ENCODE measurements at places on chromosomes 6 and 20. TPM values are rescaled to one million over a fixed set of nuclear protein-coding genes. Genes with fewer than 3 reads are reported as not detected.

DNA sequence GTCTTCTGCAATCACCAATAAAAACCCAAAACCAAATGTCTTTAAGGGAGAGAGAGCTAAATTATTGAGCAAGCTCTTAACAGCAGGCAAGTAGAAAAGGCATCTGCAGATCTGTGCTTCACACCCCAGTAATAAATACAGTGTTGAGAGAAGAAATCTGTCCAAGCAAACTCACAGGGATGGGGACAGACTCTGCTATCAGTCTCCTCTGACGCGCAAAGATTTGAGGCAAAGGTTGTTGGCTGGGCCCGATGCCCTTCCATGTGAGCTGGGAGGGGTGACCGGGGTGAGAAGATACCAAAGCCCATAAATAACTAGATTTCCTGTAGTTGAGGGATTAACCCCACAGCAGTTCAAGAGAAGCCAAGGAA, 315.2 kb upstream of the SOX4 start:
- no peak for DNase-seq

- DNase-seq: no peak
These were observed 174.7 kb downstream of the TMEM242 start for GRCh38 chr6:157148391-157149323.

GRCh38 chr20:64038224-64038564, 2.2 kb downstream of the C20orf204 start:
- DNase-seq: peak; percentile 82

- DNase-seq: peak; percentile 51
These were observed 84.1 kb upstream of the EPB41L1 start for GRCh38 chr20:36070451-36070850.

GRCh38 chr20:16703570-16703969, 26.3 kb upstream of the SNRPB2 start:
- DNase-seq: no peak

DNA sequence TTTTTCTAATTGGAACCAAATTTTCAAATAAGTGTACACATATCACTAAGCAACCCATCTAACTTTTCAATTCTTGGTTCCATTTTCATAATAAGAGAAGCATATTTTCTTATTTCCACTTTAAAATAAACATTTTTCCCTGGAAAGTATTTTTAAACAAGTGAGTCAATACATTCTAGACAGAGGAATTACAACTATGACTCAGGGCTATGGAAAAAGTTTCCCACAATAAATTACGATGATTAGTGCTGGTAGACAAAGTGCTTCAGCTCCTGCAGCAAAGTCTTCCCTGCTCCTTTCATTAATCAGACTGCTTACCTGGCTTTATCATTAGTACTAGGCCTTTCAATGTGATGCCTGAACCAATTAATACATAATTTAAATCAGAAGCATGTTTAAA, 322.5 kb downstream of the HACE1 start:
- no peak for DNase-seq

DNA sequence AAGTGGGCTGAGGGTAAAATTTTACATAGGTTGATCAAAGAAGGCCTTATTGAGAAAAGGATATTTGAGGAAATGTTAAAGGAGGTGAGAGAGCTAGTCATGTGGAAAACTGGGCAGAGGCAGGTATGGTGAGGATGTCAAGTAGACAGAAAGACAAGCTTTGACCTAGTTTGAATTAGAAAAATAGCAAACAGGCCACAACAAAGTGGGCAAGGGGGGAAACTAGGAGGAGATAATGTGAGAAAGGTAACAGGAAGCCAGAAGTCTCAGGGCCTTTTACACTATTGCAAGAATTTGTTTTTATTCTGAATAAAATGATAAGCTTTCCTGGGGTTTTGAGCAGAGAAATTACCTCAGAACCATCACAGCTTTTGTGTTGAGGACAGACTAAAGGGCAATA, 115.7 kb downstream of the RWDD2A start:
- DNase-seq: no peak

GRCh38 chr6:18121580-18122127, 823 bp downstream of the NHLRC1 start:
- peak; percentile 68 for DNase-seq

DNA sequence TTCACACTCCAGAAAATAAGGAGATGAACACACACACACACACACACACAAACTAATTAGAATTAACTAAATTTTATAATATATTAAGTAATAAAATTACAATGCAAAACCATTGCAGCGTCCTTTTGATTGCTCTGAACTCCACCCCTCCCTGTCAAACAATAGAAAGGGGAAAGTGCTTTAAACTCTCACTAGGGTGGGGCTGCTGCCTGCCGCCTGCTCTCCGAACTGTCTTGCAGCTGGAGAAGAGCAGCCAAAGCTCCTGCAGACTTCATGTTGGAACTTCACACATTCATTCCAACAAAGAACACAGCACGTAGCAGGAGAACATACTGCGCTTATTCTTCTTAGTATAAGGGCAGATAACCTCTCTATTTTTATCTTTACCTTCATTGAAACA, 83.2 kb downstream of the GCLC start:
- DNase-seq: peak; percentile 15

GRCh38 chr6:89940225-89941027, 46.2 kb downstream of the GJA10 start:
- peak; percentile 79 for DNase-seq

DNA sequence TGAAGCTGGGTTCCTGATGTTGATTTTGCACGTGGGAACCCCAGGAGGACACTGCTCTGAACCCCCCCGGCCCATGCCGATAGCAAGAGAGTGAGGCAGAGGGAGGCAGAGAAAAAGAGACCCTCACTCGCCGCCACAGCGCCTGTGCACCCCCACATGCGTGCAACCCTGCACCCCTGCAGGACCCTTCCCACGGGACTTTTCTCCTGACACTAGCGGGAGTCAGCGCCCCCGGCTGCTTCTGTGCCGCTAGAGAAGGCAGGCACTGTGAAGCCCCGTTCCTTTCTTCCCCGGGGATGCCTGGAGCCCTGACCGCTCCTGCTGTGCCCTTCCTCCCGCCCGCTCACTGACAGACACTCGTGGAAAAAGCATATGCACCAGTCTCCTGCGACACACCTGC, 67.4 kb downstream of the GMPR start:
- DNase-seq: peak; percentile 69

DNA sequence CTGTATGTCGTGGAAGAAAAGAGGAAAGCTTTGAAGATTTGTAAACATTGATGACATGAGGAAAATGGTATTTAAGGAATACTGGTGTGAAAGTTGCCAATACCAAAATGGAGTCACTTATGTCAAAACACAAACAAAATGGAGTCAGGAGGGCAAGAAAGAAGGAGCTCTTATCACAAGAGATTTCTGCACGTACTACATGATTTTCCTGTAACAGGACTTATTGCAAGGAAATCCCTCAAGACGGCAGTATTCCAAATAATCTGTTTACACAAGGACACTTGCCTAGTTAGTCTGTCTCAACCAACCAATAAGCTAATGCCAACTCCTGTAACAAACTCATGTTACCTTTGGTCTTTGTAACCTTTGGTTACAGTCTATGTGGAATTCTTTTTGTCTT, 29.8 kb downstream of the SLC2A12 start:
- DNase-seq: no peak

GRCh38 chr6:55794136-55794812, 81.1 kb downstream of the BMP5 start:
- DNase-seq: no peak

DNA sequence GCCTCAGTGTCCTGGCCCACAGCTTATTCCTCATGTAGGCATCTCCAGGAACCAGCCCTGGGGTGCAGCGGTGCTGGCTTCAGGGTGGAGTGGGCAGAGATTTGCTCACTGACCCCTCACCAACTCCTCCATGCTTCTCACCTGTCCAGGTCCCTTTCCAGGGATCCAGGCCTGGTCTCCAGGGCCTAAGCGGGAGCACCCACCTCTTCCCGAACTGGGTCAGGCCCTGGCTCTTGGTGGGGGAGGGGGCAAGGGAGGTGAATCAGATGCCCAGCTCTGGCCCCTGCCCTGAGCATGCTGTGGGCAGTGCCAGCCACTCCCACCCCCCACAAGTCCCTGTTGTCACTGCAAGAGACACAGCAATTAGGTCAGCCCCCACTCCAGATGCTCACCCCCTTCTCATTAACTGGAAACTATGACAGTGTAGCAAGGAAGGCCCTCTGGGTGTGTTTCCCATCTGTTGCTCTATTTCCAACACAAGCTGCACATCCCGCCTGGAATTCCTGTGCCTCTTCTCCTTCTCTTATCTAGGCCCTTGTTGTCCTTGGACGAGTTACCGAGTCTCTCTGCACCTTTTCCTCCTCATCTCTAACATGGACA, 37.0 kb downstream of the MDFI start:
- no peak for DNase-seq

GRCh38 chr6:117444600-117444999, 18.9 kb upstream of the ROS1 start:
- no peak for DNase-seq

GRCh38 chr6:52384145-52384766, 22.3 kb downstream of the PAQR8 start:
- DNase-seq: no peak

DNA sequence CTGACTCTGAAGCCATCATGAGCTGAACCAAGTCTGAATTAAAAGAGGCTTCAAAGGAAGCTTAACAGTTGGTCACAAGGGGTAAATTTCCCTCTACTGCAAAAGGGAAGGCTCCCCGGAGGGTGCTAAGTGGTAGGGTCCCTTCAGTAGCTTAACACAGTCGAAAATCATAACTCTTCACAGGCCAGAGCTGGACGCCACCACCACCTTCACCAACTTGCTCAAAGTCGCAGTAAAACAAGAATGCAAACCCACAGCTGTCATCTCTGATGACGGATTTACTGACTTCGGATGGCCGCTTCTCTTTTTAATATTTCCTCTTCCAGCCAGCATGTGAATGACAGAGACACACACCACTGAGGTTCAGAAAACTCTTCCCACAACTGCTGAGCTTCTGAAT, 144.7 kb upstream of the FBXL4 start:
- DNase-seq: no peak

DNA sequence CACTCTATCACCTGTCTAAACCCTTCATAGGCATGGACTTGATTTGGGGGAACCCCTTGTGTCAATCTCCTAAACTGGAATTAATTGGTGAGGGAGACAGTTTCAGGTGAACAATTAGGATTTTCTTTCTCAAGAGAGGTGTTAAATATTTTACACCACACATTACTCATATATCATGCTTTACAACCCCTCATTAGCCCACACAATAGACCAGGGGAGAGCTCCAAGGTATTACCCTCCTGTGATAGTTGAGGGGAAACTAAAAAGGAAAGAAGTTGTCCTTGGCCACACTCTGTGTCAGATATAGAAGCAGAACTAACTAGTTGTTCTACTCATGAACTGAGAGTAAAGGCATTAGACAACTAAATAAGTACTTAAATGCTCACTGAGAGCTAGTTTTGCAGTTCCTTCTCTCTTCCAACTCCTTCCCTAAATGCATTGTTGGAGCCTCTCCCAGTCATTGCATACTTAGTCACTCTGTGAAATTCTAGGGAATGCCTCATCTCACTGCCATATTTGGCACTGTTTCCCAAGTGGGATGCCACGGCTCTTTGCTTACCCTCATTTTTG, 183.7 kb upstream of the CEP162 start:
- DNase-seq: no peak

GRCh38 chr6:111653434-111653833, 47.8 kb upstream of the TRAF3IP2 start:
- DNase-seq: no peak

PLCB1 gene
- total RNA-seq: 13.3 TPM

BTN1A1 gene
- not detected for total RNA-seq

PPP1R16B gene
- total RNA-seq: 23.6 TPM

C6orf132 gene
- total RNA-seq: 4.7 TPM

GRIK2 gene
- 0.76 TPM for total RNA-seq

FAM209B gene
- total RNA-seq: 0.59 TPM

VGLL2 gene
- not detected for total RNA-seq

NUP43 gene
- 70.1 TPM for total RNA-seq

XRN2 gene
- 137 TPM for total RNA-seq

SYS1 gene
- total RNA-seq: 11.8 TPM

CTAGE9 gene
- not detected for total RNA-seq

MYBL2 gene
- total RNA-seq: 76.2 TPM

REPS1 gene
- 64.1 TPM for total RNA-seq

COX4I2 gene
- 0.21 TPM for total RNA-seq

PRRT1 gene
- not detected for total RNA-seq
